ENCODE measurements at places on chromosomes 2 and 18.

DNA sequence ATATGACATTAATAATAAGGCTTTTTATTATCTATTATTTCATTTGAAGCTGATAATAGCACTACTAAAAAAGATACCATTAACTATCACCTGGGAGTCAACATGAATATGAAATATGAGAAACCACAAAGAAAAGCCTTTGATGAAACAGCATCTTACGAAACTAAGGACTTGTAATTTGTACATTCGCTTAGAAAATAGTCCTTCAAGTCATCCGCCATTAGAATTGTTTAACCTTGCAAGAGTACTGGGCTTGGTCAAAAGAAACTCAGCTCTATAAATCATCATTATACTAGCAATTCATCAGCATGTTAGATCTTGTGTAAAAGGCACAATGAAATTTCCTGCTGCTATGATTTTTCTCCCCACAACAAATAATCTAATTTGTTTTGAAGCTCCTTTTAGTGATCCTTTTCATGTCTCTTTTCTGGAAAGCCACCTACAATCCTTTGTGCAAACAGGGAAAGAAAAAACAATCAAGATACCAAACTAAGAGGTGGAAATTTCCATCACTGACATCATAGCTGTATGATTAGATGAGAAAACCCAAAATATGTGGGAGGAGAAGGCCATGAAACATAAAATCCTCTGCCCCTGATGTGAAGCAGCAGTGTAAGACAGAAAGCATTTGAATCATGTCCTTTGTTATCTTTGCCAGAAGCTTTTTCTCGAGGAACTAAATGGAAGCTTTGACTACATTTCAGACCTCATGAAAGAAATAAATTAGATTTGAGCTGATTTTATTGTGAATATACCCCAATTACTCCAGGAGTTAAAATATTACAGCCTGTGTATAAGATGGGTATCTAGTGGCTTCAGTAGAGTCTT lies 31.2 kb downstream of the SCN9A start:
- no peak for DNase-seq
- H3K4me1 ChIP-seq = no peaks in the 10 kb centered on the region
- no peak overlapping the region for H3K27ac ChIP-seq
- H3K4me3 ChIP-seq = no peak overlapping the region

DNA sequence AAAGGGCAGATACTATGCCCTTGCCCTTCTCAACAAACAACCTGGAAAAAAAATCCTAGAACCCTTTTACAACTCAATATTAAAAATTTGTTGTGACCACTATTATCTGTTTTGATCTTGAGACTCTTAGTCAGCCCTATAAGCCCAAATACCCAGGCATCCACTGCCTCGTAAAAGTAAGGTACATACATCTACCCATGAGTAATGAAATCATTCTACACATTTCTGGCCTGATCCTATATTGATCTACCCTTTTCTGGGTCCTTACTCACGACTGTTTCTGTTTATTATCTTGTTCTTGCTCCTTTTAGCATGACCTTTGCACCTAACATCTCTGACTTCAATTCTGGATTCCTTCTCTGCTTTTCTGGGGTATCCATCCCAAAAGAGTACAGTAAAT lies 56.8 kb downstream of the SCG2 start:
- DNase-seq = no peak
- H3K36me3 ChIP-seq = no peaks in the 10 kb centered on the region
- H3K4me3 ChIP-seq = no peak overlapping the region
- no peaks in the 10 kb centered on the region for H3K27me3 ChIP-seq
- no peak overlapping the region for H3K27ac ChIP-seq

- H3K36me3 ChIP-seq = no peaks in the 10 kb centered on the region
- DNase-seq = no peak
- H3K27ac ChIP-seq = no peak overlapping the region
- no peak overlapping the region for H3K4me3 ChIP-seq
- H3K27me3 ChIP-seq = no peaks in the 10 kb centered on the region
- no peaks in the 10 kb centered on the region for H3K4me1 ChIP-seq
Measured at GRCh38 chr2:100073110-100073509, 69.3 kb downstream of the AFF3 start.

DNA sequence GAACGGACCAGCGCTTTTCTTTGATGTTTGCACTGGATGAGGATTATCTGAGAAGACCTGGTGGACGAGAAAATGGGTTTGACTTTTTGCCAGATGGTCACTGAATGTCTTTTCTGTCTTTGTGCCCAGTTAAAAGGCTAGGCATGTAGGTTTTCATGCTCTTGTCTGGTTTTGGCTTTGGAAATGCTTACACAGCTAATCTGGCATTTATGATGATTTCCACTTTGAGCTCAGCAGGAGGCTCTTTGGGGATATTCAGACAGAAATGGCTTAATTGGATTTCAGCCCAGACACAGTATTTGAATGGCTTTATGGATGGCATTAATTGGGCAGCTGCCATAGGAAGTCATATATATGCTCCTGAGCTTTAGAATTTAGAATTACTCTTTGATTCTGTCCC lies 59.6 kb downstream of the NCK2 start:
- H3K27me3 ChIP-seq = no peaks in the 10 kb centered on the region
- peaks cover 92% of the 10 kb centered on the region for H3K4me1 ChIP-seq
- H3K27ac ChIP-seq = peak overlapping the region; percentile 74
- H3K36me3 ChIP-seq = no peaks in the 10 kb centered on the region
- peak overlapping the region; percentile 9 for H3K4me3 ChIP-seq

DNA sequence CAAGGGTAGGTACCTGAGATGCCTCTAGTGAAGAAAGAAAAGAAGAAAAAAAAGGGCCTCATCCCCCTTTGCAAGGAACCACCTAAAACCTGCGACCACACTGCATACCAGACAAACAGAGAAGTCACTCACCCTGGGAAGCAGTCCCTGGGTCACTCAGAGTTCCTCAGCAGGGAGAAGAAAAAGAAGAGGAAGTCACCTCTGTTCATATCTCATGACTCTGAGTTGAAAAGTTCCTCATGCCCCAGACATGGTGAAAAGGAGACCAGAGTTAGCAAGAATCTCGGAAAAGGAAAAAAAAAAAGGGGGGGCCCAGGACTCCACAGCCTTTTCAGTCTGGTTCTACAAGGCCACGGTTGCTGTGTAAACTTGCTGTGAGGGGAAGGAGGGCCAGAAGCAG lies 478.4 kb upstream of the NRXN1 start:
- H3K27me3 ChIP-seq = no peaks in the 10 kb centered on the region
- H3K27ac ChIP-seq = no peak overlapping the region
- no peaks in the 10 kb centered on the region for H3K36me3 ChIP-seq
- no peak for DNase-seq
- no peak overlapping the region for H3K4me3 ChIP-seq
- H3K4me1 ChIP-seq = no peaks in the 10 kb centered on the region

- no peaks in the 10 kb centered on the region for H3K4me1 ChIP-seq
- no peak for DNase-seq
- no peak overlapping the region for H3K4me3 ChIP-seq
- H3K36me3 ChIP-seq = no peaks in the 10 kb centered on the region
Measured at GRCh38 chr2:231583982-231584381, 8.7 kb upstream of the TEX44 start.

- DNase-seq = no peak
- H3K36me3 ChIP-seq = no peaks in the 10 kb centered on the region
- H3K27me3 ChIP-seq = no peaks in the 10 kb centered on the region
- H3K27ac ChIP-seq = no peak overlapping the region
- no peaks in the 10 kb centered on the region for H3K4me1 ChIP-seq
Measured at GRCh38 chr2:109247340-109247739, 118.3 kb downstream of the SH3RF3 start.

DNA sequence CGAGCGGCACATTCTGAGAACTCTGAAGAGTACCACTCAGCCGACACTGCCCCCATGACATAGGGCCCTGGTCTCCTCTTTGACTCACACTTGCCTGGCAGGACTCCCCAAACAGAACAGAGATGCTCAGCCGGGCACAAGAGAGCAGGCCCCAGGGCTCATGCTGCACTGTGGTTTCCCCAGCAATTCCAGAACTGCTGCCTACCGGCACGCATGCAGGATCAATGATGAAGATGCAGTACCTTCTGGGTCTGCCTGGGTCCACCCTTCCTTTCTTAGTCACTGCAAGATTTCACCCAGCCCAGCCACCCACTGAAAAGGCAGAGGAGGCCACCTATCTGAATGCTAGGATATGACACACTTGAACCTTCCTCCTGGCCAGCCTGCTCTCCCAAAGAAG lies 49.4 kb downstream of the BCL11A start:
- no peak for DNase-seq
- no peaks in the 10 kb centered on the region for H3K27me3 ChIP-seq
- no peak overlapping the region for H3K27ac ChIP-seq
- H3K36me3 ChIP-seq = no peaks in the 10 kb centered on the region
- H3K4me3 ChIP-seq = no peak overlapping the region

DNA sequence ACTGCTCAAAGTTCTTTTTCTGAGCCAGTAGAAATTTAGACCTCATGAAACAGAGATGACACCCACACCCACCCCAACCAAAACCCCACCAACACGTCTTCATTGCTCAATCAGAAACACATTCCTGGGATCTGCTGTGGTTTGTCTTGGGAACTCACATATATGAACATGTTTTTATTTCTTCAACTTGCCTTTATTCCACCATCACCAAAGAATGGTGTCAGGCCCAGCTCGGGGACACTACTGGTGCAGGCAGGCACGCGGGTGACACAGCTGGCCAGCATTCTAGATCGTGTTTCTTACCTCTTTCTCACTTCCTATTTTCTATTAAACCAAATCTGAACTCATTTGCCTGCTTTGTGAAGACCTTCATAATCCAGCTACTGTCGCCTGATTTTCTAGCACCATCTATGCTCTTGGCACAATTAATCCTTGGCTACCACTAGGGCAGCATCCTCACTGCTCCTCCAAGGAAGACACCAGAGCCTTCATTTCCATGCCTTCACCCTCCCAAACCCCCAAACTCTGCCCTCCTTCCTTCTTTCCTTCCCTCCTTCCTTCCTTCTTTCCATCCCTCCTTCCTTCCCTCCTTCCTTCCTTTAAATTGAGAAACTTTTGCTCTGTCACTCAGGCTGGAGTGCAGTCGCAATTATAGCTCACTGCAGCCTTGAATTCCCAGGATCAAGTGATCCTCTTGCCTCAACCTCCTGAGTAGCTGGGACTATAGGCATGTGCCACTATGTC lies 157.1 kb downstream of the BCL2 start:
- H3K36me3 ChIP-seq = no peaks in the 10 kb centered on the region
- no peak for DNase-seq
- peak overlapping the region; percentile 8 for H3K4me3 ChIP-seq
- peak overlapping the region; percentile 90 for H3K27ac ChIP-seq
- H3K4me1 ChIP-seq = peaks cover 69% of the 10 kb centered on the region

DNA sequence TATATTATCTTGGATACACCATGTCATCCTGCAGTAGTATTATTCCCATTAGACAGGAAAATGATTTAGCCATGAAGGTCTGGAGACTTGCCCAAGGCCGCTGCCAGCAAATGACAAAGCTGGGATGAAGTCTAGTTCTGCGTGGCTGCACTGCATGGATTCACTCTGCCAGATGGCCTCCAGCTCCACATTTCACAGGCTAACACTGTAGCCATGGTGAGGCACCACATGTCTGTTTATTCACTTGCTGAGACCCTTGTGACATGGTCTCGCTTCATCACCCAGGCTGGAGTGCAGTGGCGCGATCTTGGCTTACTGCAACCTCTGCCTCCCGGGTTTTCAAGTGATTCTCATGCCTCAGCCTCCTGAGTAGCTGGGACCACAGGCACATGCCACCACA lies 31.5 kb upstream of the SCG2 start:
- H3K36me3 ChIP-seq = no peaks in the 10 kb centered on the region
- H3K4me1 ChIP-seq = no peaks in the 10 kb centered on the region
- no peak overlapping the region for H3K4me3 ChIP-seq

- DNase-seq = no peak
- H3K27ac ChIP-seq = no peak overlapping the region
- H3K4me1 ChIP-seq = no peaks in the 10 kb centered on the region
- H3K36me3 ChIP-seq = no peaks in the 10 kb centered on the region
- H3K27me3 ChIP-seq = no peaks in the 10 kb centered on the region
Measured at GRCh38 chr18:70036771-70037347, 89.2 kb upstream of the CD226 start.

DNA sequence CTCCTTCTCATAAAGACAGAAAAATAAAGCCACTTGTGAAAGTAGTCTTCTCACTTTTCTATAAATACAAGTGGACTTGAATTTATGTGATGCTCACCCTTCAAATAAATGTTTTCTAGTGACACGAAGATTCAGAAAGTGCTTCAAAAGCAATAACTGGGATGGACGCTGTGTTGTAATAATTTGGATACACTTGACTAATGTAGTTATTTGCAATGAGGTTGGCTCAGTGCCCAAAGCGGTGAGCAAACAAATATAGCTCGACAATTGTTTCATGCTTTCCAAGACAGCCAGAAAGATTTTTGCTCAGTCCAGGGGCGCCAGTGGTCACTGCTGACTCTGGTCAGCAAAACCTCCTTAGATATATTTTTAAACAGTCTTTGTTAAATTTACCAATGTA lies 278.6 kb upstream of the KLHL14 start:
- H3K27me3 ChIP-seq = no peaks in the 10 kb centered on the region
- no peaks in the 10 kb centered on the region for H3K4me1 ChIP-seq
- H3K4me3 ChIP-seq = no peak overlapping the region
- H3K36me3 ChIP-seq = no peaks in the 10 kb centered on the region
- no peak overlapping the region for H3K27ac ChIP-seq

- no peaks in the 10 kb centered on the region for H3K27me3 ChIP-seq
- no peaks in the 10 kb centered on the region for H3K4me1 ChIP-seq
Measured at GRCh38 chr2:77161009-77161408, 361.2 kb downstream of the LRRTM4 start.

DNA sequence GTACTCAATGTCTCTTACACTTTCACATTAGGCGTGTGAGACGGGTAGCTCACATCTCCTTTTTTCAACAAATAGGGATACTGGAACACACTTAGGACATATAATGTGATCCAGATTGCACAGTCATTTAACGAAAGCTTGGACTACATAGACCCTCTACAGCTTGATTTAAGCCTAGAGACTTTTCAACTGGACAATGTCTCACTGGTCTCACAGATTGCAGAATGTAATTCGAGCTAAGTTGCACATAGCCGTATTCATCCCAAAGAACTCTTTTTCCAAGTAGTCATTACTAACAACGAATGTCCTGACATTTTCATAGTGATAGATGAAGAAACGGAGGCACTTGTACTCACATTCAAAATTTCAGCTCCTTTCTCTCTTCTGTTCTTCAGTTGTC lies 612.1 kb downstream of the ZEB2 start:
- no peaks in the 10 kb centered on the region for H3K36me3 ChIP-seq
- no peak overlapping the region for H3K4me3 ChIP-seq
- no peak overlapping the region for H3K27ac ChIP-seq
- DNase-seq = no peak

DNA sequence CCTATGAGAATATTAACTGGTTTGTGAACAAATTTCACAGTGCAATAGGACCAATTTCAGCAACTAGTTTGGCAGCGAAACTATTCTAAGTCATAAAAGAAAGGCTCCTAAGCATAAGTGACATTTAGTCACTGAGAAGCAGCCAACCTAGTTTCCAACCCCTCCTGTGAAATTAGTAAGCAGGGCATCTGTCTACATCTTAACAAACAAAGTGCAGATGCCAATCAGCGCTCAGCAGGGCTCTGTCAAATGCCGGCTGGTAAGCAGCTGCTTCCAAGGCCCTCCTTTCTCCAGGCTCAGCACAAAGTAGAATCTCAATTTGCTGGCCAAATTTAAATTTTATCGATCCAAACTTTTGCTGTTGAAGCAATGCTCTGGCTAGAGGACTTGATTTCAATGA lies 124.7 kb downstream of the ICOS start:
- no peak for DNase-seq
- H3K27me3 ChIP-seq = no peaks in the 10 kb centered on the region
- H3K4me1 ChIP-seq = no peaks in the 10 kb centered on the region
- H3K36me3 ChIP-seq = no peaks in the 10 kb centered on the region
- no peak overlapping the region for H3K27ac ChIP-seq

Measured in naive thymus-derived CD4-positive, alpha-beta T cell (primary cell).